ENCODE measurements at places on chromosomes 6 and 20.

DNA sequence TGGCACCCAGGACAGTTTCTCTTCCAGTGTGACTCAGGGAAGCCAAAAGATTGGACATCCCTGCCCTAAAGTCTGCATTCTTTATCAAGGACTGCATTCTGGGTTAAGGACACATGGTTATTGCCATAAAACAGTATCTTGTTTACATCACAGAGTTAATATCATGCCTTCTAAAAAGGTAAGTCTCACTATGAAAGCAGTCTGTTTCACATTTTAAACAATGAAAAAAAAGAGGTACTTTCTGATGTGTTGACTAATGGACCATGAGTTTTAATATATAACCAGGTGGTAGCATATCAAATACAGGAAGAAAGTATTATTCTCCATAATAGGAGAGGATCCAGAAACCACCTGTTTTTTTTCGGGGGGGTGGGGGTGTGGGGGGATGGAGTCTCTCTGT lies 93.7 kb downstream of the TIAM2 start:
- no peak for DNase-seq

DNA sequence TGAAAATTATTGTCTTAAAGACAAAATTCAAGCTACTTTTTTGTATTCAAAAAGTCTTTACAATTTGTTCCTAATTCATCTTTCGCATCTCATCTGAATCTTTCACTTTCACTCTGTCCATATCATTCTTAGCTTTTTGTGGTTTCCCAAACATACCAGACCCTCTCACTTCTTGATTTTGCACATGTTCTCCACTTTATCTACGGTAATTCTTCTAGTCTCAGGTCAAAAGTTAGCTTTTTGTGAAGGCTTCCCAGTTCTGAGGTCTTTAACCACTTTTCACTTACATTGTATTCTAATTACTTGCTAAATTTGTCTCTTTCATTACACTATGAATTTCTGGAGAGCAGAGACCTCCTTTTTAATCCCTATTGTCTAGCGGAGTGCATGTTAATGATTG lies 34.6 kb upstream of the EPHA7 start:
- no peak for DNase-seq

DNA sequence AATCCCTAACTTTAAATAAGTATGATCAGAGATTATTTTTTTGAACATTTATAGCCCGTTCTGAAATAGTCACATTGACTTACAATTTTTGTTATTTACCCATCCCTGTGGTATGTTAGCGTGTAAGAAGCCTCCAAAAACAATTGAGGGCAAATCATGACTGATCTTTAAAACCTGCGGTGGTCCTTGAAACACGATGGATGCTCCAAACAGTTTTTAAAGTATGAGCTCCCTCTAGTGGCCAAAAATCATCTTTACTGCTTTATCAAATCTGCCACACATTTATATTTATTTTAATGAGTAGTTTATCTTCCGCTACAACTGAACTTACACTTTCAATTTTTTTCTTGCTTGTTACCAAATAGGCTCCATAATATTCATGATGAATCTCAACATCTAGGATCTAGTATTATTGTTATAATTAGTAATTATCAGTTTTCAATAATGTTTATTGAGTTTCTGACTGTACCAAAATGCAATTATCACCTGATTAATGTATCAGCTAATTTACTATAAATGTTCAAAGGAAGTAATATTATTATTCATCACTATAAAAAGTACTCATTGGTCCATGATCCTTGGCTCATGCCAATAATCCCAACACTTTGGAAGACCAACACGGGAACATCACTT lies 52.2 kb downstream of the MARCKS start:
- DNase-seq, result peak; percentile 44

- DNase-seq, result no peak
These were observed 44.9 kb upstream of the FAM83B start for GRCh38 chr6:54801669-54802068.

GRCh38 chr20:33010133-33010504 lies 2.6 kb downstream of the BPIFB2 start:
- DNase-seq, result no peak

GRCh38 chr20:40768105-40768504 lies 79.1 kb upstream of the MAFB start:
- DNase-seq, result no peak

- peak; percentile 34 for DNase-seq
These were observed 793 bp downstream of the GMPR start for GRCh38 chr6:16238963-16239797.

DNA sequence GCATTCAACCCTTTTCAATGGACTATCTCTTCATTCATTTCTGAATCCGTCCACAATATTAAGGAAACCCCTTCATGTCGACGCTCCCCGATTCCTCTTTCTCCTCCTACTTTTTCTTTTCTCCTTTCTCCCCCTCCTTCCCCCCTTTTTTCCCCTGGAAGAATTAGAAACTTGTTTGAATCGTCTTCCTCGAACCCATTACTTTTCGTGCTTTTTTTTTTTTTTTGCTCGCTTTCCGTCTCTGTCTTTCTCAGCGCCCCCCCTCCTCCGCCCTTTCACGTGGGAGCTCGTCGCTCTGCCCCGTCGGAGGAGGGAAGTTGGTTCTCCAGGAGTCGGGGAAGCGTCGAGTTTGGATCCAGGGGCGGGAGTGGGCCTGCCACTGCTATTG lies 2.3 kb upstream of the NKX2-2 start:
- DNase-seq, result no peak

GRCh38 chr20:137668-138490 lies 4.5 kb upstream of the DEFB126 start:
- DNase-seq, result no peak

Data from thymus (tissue), 14 donors.